ENCODE measurements at places on chromosomes 11 and 22.

- no peak for DNase-seq
Measured at GRCh38 chr22:39719559-39720450, 149.3 kb downstream of the CACNA1I start.

- peak; percentile 53 for DNase-seq
Measured at GRCh38 chr11:126175393-126175792, 36.1 kb downstream of the RPUSD4 start.

- DNase-seq, result peak; percentile 43
Measured at GRCh38 chr11:57527056-57527631, 3.4 kb downstream of the TIMM10 start.

DNA sequence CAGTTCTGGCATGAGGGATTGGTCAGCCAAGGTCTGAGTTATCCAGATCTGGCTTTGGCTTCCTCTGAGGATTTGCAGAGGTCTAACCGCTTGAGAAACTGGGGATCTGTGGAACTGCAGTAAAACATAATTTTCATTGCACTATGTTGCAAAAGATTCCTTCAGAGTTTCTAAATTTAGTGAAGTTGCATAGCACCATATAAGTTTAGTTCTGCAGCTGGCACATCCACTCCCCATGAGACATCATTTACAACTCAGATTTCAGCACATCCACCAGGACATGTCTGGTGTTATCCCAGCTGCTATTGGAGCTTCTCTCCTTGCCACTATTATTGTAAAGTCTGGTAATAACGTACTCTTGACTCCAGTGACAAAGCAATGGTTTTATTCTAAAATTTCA, 181.5 kb downstream of the CWF19L2 start:
- DNase-seq, result no peak

GRCh38 chr11:38156495-38157146, 1558.6 kb upstream of the RAG2 start:
- DNase-seq, result no peak

DNA sequence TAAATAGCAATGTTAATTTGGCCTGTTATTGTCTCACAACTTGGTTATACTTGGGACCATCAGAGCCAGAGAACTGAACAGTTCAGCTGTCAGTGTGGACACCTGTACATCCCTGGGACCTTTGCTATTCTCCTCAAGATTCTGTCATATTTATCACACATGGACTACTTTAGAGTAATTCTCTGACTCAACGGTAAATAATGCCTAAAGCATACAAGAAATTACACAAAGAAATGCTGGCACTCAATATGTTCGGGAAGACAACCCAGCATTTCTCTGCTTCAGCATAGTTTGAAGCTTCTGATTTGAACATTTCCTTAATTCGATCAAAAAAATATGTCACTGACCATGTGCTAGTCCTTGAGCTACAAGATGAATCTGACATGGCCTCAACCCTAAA, 34.6 kb upstream of the MMP13 start:
- DNase-seq, result no peak

GRCh38 chr22:41857155-41857859, 24.4 kb downstream of the SREBF2 start:
- peak; percentile 62 for DNase-seq

- peak; percentile 74 for DNase-seq
Measured at GRCh38 chr11:132895340-132895739, 637.0 kb downstream of the OPCML start.

DNA sequence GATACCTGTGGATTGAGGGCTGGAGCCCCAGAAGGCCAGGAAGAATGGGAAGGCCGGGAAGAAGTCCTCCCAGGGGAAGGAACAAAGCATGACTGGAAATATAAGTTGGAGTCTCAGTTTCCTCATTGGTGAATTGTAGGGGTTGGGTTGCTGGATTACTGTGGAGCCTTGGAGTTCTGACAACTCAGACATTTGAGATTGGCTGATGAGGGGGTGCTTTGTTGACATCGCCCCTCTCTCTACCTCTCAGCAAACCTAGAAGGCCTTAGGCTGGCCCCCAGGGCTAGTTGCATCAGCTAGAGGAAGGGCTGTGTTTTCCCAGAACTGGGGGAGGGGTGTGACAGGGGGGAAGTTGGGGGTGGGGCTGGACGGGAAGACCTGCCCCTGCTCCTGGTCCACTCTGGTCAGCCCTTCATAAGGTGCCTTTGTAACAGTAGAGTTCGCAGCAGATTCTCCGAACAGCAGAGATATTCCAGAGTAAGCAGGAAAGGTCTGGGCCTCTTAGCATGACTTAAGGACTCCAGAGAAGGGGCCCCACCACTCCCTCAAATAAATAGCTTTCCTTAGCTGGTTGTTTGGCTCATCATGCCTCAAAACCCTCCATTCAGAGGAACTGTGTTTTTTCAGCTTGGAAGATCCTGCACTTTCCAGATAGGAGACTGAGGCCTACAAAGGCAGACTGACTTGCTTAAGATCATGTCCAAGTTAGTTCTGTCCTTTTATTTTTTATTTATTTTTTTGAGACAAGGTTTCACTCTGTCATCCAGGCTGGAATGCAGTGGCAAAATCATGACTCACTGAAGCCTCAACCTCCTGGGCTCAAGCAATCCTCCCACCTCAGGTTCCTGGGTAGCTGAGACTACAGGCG, 12.5 kb upstream of the THRSP start:
- DNase-seq, result peak; percentile 79

Measured in RPMI7951 (cell line).